Sigmoid colon (tissue), 7 donors: ENCODE measurements at places on chromosomes 4 and X.
A peak's percentile ranks its signal among the peaks of the same experiment; 100 is the strongest.

DNA sequence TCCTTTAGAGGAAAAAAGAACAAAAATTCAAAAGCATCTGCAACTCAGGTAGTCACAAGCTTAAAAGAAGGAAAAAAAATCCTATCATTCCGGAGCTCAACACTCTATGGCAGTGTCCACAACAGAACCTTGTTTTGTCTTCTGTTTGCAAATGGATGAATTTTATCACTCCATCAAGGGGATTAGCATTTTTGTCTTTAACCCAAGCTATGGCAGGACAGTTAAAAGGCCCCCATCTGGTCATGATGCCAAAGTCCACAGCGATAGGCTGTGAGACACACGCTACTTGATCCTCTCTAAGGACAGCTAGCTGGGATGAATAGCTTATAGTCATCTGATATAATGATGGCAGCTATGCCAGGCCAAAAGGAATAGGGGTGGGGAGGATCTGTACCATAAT is 16.6 kb downstream of the AMER1 start:
- DNase-seq, result no peak

- DNase-seq, result no peak
Observed at GRCh38 chr4:40462326-40462725, 127.2 kb downstream of the CHRNA9 start.

- no peak for DNase-seq
Observed at GRCh38 chrX:130108647-130109428, 1.5 kb downstream of the ELF4 start.

DNA sequence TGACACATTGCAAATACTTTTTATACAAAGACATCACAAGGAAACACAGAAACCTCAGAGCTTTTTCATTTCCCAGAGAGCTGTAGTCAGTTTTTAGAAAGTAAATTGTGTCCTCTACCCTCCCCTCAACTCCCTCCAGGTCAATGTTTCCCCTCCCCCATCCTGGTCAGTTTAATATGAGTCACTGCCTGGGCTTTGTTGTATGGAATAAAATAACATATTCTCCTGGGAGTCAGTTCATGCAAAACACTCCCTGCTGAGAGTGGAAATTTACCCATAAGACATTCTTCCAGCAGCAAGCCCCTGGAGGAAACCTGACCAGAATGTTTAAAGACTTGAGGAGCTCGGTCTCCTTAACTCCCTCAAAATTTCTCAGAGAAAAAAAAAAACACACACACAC is 270.1 kb upstream of the LDB2 start:
- no peak for DNase-seq

DNA sequence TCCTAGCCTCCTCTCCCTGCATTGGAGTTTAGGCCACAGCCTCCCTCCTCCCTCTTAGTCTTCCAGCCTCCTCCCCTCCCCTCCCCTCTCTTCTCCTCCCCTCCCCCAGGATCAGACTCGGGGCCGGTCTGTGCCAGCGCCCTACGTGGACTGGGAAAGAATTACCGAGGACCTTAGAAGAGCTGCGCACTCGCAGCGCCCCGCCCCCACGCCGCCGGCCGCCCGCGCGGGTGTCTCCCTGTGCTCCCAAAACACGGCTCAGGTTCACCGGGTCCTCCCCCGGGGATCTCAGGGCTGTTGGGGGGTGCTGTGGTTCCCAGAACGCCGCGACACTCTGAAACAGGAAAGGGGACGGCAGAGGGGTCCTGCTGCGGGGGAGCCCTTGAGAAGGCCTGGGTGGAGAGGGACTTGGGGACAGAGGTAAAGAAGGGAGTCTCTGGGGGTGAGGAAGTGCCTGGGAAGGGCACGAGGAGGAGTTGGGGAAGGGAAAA is 122.3 kb upstream of the TBL1X start:
- DNase-seq, result peak; percentile 94

DNA sequence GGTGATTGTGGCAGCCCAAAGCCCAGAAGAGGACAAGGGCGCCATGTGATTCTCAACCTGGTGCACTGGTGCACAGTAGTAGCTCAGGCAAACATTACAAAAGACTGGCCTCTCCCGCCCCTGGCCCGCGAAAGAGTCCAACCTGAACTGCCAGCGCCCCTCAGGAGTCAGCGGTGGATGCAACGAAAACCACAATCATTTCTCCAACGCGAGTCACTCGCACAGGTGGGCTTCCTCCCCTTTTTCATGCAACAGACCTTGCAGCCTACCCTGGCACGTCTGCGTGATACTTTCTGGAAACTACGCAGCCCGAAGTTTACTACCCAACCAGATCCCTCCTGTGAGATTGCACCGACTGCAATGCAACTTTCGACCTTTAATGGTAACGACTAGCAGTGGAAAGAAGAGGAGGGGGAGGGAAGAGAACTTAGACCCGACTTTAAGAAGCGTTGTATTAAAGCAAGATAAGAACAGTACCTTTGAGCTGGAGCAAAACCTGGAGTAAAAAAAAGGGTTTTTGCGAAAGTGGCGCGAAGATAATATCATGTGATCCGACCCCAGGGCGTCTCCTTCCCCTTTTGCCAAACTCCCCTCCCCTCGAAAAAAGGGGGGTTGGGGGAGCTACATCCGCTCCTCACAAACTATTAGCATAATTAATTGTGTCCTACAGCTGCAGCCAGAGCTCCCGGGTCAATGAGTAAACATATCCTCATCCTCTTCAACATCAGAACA is 63.3 kb upstream of the CCDC160 start:
- DNase-seq, result no peak

- DNase-seq, result no peak
Observed at GRCh38 chr4:145295122-145295521, 114.7 kb upstream of the OTUD4 start.
